ENCODE measurements at places on chromosomes 5 and 9.

- no peak for DNase-seq
Measured at GRCh38 chr9:94079236-94079635, 5.0 kb upstream of the PTPDC1 start.

DNA sequence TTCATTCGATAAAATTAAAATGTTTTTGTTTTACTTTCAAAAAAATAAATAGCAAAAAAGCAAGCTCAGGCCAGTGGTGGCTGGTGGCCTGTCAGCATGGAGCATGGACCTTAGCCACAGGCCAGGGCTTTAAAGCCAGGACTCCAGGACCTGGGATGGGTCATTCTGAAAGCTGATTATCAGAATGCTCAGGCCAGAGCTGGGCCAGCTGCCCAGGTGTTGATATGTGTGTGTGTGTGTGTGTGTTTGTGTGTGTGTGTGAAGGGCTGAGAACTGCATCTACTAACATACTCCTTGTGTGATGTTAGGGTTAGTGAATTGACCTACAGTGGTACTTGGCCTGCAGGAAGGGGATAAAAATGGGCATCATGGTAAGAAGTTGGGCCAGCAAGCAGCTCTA lies 21.5 kb downstream of the PALM2AKAP2 start:
- no peak for DNase-seq

GRCh38 chr5:68428231-68428811 lies 212.8 kb downstream of the PIK3R1 start:
- no peak for DNase-seq

DNA sequence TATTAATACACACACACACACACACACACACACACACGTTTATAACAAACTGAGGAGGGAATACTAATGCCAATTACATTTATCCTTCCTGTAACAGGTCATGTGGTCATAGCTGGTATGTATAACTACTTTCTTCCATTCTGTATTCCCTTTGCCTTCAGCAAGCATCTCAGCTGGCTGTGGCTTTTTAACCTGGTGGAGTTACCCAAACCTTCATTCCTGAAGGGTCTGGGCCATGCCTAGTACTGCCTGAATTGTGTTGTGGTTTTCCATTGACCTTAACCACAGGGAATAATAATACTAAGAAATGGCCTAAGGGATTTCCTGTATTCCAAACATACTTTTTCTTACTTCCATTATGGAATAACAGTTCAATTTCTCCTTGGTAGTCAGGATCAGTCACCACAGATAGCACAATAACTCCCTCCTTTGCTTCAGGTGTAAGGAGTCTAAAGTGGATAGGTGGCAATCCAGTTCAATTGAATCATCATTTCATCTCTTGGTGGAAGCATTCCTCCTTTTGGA lies 222.2 kb upstream of the MEF2C start:
- no peak for DNase-seq

GRCh38 chr5:32304622-32305021 lies 8.1 kb downstream of the MTMR12 start:
- no peak for DNase-seq

DNA sequence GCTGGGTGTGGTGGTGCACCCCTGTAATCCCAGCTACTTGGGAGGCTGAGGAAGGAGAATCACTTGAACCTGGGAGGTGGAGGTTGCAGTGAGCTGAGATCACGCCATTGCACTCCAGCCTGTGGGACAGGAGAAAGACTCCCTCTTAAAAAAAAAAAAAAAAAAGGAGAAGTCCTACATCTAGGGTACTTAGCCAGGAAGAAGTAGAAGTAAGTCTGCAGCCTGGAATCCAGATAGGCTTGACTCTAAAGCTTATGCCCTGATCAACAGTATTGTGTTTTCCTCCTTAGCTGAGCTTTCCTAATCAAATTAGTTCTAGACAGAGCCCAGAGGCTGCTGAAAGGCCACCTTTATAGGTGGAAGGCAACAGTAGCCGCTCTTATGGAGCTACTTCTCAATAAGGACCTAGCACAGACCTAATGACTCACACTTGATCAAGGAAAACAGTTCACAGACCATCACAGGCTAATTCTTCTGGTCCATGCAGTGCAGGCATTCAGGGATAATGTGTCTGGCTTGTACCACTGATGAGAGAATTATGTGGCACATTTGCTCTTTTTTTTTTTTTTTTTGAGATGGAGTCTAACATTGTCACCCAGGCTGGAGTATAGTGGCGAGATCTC lies 105.5 kb upstream of the KLF4 start:
- no peak for DNase-seq

DNA sequence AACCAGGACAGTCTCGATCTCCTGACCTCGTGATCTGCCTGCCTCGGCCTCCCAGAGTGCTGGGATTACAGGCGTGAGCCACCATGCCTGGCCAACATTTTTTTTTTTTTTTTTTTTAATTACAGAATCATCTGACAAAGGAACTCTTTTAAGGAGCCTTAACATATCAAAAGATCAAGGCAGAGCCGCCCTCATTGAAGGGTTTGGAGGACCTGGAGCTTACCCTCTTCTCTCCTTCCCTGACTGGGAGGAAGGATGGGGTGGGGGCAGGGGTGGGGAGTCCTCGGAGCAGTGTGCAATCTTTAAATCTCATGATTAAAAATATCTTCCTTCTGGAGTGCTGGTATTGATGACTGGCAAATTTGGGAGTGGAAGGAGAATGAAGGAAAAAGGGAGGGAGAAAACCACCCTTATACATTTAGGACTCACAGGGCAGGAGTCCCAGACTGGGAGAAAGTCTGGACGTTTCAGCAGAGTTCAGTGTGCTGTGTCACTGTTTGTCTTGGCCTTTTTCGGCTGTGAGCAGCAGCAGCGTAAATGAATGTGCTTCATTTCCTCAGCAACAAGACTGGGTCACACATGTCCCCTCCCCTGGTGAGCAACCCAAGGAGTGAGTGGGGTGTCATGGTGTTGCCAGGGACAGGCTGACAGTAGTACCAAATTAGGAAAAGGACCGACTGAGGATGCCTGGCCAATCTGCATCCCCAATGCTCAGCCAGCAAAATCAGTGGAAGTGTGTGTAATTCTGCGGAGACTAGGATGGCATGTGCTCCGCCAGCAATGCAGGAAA lies 115.3 kb upstream of the BNC2 start:
- no peak for DNase-seq

DNA sequence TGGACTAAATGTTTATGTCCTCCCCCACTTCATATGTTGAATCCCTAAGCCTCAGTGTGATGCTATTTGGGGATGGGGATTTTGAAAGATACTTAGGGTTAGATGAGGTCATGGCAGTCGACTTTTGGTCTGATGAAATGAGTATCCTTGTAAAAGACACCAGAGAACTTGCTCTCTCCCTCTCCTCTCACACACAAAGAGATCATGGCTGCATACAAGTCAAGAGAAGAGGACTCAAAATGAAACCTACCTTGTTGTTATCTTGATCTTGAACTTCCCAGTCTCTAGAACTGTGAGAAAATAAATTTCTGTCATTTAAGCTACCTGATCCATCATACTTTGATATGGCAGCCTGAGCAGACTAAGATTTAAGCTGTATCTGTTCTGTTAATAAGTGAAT lies 144.0 kb upstream of the HAPLN1 start:
- DNase-seq, result no peak

- no peak for DNase-seq
Measured at GRCh38 chr5:146490089-146490843, 25.7 kb downstream of the GPR151 start.

DNA sequence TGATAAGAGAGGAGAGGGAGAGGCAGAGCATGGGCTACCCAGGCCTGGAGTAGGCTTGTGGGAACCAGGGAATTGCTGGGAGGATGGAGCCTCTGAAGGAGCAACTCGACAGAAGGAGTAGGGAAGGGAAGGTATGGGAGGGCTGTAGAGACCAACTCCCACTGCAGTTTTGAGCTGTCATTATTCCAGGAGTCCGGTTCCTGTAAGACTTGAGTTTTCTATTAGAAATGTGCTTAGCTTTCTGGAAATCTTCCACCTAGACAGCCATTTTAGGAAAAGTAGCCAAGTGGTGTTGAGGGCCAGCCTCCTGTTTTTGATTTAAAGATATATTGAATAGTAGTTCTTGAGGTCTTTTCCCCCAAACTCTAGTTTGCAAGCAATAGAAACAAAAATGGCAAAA lies 323.5 kb downstream of the LRRC70 start:
- no peak for DNase-seq

DNA sequence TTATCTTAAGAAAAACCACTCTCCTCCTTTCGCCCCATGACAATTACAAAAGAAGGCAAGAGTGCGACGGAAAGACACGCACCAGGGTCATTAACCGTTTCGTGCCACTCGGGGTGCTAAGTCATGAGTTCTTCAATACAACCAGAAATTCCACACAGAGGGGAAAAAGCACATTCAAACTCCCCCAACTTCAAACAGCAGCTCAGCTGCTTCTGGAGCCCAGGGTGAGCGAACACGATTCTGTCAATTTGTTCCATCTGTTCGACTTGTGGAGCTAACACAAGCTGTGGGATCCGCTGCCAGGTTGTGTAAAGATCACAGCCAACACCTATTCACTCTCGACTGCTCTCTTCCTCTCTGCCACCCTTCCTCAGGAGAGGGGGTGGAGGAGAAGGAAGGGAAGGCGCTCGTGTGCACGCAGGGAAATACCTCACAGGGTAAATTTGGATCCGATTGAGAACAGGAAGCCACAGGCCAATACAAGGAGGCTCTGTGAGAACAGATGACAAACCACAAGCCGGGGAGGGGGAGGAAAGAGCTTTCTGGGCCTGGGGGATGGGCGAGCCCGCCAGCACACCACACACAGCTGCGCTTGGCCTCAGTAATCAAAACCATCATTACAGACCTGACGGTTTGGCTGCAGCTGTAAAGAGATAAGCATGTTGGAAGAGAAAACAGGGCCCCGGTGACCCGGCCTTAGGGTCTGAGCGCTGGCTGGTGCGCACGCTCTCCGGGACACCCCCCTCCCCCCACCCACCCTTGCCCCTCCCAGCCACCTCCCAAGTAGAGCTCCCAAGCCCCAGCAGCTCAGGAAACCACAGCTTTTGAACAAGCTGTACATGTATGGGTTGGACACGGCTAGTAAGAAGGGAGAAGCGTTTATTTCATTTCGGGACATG lies 54.3 kb downstream of the PTCH1 start:
- peak; percentile 77 for DNase-seq

DNA sequence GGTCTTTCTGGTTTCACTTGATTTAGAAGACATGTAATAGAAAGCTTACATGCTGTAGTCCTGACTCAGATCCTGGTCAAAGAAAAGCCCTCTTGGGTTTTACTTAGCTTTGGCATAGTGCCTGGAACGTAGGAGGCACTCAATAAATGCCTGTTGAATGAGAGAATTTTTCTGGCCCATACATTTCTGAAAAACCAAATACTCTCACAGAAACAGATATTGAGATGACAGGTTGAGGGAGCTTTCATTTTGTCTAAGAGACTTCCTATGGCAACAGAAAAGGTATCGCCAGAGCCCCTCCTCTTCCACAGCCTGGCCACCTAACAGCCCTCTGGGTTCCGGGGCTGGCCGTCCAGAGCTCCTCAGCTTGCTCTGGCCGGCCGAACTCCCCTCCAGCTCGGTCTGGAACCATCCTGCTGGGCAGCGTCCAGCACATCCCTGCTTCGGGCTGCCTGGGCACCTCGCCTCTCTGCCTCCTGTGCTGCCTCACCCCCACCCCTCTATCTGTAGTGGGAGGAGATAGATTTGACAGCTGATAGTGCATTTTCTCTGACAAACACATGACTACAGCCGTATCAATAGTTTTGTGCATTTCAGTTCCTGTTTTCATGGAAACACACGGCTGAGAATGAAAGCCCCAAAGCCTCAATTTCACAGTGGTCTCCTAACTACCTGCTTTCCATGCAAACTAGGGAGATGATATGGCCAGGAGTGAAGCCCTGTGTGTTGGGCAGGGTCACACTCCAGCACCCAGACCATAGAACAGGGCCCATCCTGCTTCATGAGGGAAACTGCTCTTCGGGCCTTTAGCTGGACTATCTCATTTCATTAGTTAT lies 1.1 kb downstream of the IL4 start:
- no peak for DNase-seq

DNA sequence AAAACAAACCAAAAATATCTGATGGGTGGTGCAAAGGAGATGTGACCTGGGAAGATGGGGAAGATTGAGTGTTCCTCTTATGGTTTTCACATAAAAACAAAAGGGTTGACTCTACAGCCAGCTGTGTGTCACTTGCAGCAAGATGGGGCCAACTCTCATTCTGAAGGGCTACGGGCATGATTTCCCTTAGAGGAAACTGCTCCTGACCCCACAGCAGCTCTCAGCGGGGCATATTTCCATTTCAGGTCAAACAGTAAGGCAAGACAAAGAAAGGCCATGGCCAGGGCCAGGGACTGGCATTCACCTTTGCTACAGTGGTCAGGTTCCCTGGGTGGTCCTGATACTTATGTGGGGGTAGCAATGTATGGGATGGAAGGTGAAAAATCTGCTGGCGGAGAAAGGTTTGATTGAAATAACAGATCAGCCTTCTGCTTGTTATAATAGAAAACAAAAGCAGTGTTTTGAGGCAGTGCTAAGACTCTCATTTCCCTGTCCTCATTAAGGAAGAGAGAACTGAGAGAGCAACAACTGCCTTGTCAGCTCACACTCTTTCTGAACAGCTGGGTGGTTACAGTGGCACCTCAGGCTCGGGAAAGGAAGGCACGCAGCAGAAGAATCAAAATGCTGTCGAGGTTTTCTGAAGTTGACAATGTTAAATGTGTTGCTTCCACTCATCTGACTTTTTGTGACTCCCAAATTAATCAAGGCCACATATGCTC lies 120.7 kb upstream of the PCA3 start:
- DNase-seq, result no peak

DNA sequence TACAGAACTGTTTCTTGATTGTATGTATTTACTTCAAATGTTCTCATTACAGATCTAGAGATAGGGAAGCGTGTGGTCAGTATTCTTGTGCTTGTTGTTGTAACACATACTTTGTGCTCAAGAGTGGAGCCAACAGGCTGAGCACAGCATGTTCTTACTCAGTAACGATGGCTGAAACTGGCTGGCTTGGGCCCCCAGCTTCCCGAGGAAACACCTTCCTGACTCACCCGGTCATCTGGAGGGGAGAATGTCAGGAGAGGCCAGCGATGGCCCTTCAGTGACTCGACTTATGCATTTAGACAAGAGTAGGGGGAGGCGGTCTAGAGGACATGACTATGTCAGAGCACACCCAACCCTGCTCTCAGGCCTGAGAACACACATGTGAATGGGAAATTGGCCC lies 25.6 kb downstream of the ZNF474 start:
- DNase-seq, result no peak

- DNase-seq, result no peak
Measured at GRCh38 chr9:99371376-99371775, 149.3 kb downstream of the SEC61B start.

- DNase-seq, result no peak
Measured at GRCh38 chr5:75040973-75041372, 11.4 kb downstream of the GCNT4 start.

DNA sequence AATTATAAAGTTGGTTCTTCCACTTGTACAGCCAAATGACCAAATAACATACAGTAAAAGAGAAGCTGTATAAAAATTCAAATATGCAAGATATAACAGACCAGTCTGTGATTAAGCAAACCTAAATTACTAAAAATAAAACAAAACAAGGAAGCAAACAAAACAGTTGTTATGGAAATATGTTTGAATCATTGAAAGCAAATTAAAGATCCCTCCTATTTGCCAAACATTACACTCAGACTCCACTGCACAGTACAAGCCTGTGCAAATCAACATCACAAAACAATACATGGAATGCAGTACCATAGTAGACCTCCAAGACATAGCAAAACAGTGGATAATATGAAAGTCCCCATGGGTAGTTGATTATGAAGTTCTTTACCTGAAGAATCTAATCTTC lies 288.1 kb upstream of the PTGER4 start:
- DNase-seq, result no peak

Measured in iPS-NIHi11 (cell line).